Glutamatergic neuron (in vitro differentiated cells): ENCODE measurements at places on chromosomes 2 and 18. TPM values are rescaled to one million over a fixed set of nuclear protein-coding genes. Genes with fewer than 3 reads are reported as not detected.

DNA sequence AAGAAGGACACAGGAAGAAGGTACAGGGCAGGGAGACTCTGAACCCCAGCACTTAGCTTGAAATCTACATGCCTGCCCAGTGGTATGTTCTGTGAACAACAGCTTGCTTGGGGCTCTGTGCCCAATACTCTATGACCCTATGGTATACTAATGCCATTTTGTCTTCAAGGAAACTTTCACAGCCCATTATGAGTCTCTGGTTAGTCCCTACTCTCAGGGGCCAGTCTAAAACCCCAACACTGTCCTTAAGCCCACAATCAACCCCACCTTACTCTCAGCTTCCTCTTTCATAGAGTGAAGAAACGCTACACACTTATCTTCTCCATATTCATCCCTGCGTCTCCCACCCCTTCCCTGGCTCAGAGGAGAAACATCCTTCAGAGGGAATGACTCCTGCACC, 16.0 kb downstream of the NEB start:
- H3K4me1 ChIP-seq: no peaks in the 10 kb centered on the region
- H3K27ac ChIP-seq: no peak overlapping the region
- DNase-seq: no peak
- no peak overlapping the region for H3K4me3 ChIP-seq
- no peaks in the 10 kb centered on the region for H3K27me3 ChIP-seq

GRCh38 chr2:172768401-172768800, 32.8 kb downstream of the RAPGEF4 start:
- no peak overlapping the region for H3K27ac ChIP-seq
- no peaks in the 10 kb centered on the region for H3K4me1 ChIP-seq
- H3K27me3 ChIP-seq: no peaks in the 10 kb centered on the region
- H3K4me3 ChIP-seq: no peak overlapping the region

GRCh38 chr2:124081154-124081716, 56.1 kb downstream of the CNTNAP5 start:
- no peaks in the 10 kb centered on the region for H3K36me3 ChIP-seq
- DNase-seq: no peak
- H3K27ac ChIP-seq: no peak overlapping the region
- H3K27me3 ChIP-seq: no peaks in the 10 kb centered on the region
- H3K4me3 ChIP-seq: no peak overlapping the region
- no peaks in the 10 kb centered on the region for H3K4me1 ChIP-seq

The ZNF385B gene
- total RNA-seq: not detected

- H3K4me1 ChIP-seq: no peaks in the 10 kb centered on the region
- H3K36me3 ChIP-seq: no peaks in the 10 kb centered on the region
- no peaks in the 10 kb centered on the region for H3K27me3 ChIP-seq
- no peak overlapping the region for H3K27ac ChIP-seq
- no peak for DNase-seq
- H3K4me3 ChIP-seq: no peak overlapping the region
Observed at GRCh38 chr2:140154271-140154670, 1374.1 kb upstream of the NXPH2 start.

The FOXD4L1 gene
- total RNA-seq: 0.44 TPM

- H3K4me3 ChIP-seq: no peak overlapping the region
- H3K27ac ChIP-seq: no peak overlapping the region
- H3K36me3 ChIP-seq: no peaks in the 10 kb centered on the region
- no peak for DNase-seq
- H3K27me3 ChIP-seq: no peaks in the 10 kb centered on the region
- H3K4me1 ChIP-seq: no peaks in the 10 kb centered on the region
Observed at GRCh38 chr2:32820088-32820487, 126.7 kb upstream of the LTBP1 start.

The UGT1A4 gene
- total RNA-seq: not detected

The SOX11 gene
- 576 TPM for total RNA-seq

DNA sequence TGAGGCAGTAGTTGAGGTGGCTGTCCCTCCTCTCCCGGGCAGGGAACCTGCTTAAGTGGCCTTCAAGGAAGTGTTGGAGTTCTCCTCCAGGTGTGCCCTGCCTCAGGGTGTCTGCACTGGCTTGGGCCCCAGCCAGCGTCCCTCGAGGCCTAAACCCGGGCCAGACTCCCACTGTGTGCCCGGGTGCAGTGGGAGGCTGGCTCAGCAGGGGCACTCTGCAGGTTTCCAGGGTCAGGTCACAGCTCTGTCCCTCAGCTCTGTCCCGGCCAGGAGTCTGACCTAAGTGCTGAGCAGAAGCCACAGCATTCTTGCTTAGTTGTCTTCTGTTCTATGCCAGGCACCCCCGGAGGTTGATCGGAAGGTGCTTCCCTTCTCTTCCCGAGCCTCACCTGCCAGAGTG, 69.0 kb upstream of the OTOS start:
- H3K4me1 ChIP-seq: peaks cover 22% of the 10 kb centered on the region
- H3K27ac ChIP-seq: no peak overlapping the region
- no peak overlapping the region for H3K4me3 ChIP-seq
- no peak for DNase-seq
- peaks cover 1% of the 10 kb centered on the region for H3K27me3 ChIP-seq
